ENCODE measurements at places on chromosomes 2 and 18.

- DNase-seq = no peak
Observed at GRCh38 chr2:129872446-129872845, 107.0 kb upstream of the RAB6C start.

GRCh38 chr2:42706836-42707235, 57.1 kb downstream of the OXER1 start:
- DNase-seq = no peak

GRCh38 chr18:8106603-8107002, 502.6 kb upstream of the RAB12 start:
- DNase-seq = no peak

DNA sequence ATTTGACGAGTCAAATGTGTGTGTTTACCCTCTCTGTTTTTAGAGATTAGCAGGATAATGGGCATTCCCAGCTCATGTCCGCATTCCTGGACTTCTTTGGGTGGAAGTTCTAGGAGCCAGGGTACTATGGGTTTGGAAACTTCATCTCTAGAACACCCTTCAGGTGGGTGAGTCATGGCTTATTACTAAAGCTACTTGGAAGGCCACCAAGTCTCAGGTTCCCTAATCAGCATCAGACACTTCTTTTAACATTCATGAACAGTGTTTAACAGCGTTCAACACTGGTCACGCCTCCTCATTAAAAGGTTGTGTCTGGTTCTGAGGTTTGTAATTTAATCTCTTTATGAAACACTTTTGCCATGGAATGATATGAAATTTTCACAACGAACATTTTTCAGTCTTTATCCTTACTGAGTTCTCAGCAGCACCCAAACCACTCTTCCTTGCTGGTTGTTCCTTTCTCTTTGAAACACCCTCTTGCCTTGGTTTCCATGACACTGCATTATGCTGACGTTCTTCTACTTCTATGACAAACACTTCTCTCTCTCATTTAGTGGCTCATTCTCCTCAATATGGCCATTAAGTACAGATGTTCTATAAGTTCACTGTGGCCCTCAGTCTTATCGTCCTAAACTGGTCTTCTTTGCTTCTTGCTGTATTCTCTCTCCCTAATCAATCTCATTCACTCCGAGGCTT, 49.3 kb downstream of the MMADHC start:
- peak; percentile 30 for DNase-seq

DNA sequence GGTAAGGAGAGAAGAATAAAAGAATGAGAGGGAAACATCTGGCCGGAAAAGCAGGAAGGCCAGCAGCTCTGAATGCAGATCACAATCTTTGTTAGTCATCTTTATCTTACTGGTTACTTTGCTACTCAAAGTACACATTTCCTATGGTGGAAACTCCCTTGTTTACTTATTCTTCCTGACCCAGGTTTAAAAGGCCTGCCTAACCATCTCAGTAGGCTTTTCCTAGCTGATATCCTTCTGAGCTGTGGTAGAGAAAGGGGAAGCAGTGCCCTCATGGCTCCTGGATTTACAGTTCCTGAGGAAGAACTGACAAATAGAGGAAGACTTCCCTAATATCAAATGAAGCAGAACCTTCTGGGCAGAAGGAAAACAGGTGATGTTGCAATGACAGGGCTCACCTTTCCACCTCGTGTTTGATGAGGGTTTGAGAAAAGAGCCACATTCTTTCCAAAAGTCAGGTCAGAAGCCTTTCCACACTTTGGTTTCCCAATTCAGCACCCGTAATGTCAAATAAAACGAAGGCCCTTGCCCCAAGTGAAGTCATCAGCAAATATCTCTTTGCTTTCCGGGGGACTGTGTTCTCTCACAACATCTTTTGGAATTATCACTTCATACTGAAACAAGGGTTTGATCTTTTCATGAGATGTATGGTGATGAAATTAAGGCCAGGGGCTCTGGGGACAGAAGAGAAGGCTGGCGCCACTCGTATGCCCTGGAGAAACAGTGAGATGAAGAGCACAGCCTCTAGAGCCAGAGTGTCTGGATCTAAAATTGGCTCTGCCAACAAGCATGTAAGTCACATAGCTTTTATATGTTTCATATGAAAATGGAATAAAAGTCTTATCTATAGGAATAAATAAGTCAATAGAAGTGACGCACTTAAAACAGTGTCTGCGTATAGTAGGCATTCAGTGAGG, 26.7 kb upstream of the APOB start:
- DNase-seq = no peak

- DNase-seq = peak; percentile 67
Observed at GRCh38 chr2:178761759-178762371, 45.4 kb downstream of the TTN start.

DNA sequence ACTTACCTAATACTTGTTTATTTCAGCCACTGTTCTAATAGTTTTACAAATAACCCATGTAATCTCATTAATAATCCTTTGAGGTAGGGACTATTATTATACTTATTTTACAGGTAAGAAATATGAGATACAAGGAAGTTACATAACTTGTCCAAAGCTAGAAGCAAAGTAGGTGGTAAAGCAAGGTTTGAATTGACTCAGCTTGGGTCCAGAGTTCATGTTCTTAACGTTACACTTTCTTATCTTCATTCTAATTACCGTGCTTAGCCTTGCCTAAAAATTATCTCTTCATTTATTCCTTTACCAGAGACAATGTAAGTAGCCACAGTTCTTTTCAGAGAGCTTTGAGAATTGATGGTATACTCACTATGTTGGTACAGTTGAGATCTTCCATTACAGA, 743.6 kb downstream of the KCNJ3 start:
- DNase-seq = no peak

GRCh38 chr2:72211777-72212485, 64.3 kb upstream of the CYP26B1 start:
- no peak for DNase-seq

DNA sequence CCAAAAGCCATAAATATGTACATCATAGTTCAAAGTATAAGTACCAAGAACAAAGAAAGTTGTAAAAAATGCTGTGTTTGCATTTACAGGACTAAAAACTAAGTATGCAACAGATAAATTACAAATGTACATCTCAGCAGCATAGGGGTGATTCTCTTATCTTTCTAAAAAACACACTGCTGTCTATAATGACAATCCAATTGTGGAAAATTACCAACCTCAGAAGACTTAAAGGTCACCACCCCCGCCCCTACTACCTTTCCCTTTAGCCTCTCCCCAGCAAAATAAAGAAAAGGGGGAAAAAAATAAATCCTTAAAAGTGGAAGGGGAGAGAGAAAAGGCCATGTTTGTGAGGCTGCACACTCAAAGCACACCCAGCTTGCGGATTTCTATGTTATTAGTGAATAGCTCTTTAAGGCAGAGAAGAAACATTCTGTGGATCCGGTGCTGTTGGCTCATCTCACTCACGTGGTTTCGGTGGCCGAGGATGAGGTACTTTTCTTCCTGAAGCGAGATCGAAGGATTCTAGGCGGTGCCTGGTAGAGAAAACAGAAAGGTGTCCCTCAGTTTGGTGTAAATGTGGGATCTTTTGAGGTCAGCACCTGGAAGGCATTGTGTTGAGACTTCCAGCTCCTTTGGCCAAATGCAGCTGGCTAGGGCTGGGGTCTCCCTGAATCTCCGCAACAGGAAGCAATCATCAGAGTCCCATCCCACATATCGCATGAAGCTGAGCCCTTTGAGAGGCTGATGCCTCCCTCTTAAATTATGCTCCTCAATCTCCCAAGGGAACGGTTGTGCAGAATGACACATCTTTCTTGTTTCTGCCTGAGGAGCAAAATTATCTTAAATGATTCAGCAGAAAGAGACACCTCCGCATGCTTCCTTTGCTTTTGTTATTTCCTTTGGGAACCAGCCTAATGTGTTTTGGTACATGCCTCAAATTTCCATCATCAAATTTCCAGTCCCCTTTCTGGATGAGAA, 17.6 kb downstream of the MRPL35 start:
- no peak for DNase-seq

- no peak for DNase-seq
Observed at GRCh38 chr2:105725388-105725787, 19.3 kb upstream of the NCK2 start.

- no peak for DNase-seq
Observed at GRCh38 chr2:132979339-132980093, 309.5 kb upstream of the LYPD1 start.

- no peak for DNase-seq
Observed at GRCh38 chr2:235492850-235493344, 946 bp upstream of the AGAP1 start.

DNA sequence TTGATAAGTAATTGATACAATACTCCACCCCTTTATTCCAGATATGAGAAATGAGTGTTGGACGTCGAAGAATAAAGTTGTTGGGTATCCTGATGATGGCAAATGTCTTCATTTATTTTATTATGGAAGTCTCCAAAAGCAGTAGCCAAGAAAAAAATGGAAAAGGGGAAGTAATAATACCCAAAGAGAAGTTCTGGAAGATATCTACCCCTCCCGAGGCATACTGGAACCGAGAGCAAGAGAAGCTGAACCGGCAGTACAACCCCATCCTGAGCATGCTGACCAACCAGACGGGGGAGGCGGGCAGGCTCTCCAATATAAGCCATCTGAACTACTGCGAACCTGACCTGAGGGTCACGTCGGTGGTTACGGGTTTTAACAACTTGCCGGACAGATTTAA, 26.3 kb downstream of the B3GNT2 start:
- DNase-seq = no peak

DNA sequence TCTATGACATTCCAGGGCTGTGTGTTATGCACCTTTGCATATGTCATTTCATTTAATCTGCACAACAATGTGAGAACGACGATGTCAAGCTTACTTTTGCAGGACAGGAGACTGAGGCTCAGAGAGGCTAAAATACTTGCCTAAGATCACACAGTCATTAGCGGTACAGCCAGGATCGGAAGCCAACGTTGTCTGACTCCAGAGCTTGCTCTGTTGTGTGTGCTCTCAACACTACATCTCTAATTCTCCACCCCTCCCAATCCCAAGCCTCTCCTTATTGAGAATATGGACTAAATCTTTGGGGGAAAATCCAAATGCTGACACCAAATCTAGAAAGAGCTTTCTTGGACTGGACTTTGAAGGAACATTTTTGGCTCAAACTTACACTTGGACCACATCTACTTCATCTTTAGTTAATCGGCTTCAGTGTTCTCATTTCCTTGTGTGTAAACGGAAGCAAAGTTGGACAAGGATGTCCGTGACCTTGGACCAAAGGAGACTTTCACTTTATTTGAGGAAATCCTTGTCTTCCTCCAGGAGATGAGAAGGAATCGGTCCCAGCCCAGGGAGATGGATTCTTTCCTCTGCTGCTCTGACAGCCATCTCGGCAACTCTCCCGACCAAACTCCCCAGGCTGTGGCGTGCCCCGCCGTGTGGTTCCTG, 242.4 kb downstream of the LPIN1 start:
- DNase-seq = no peak

- DNase-seq = no peak
Observed at GRCh38 chr2:97761192-97761591, 47.8 kb downstream of the ZAP70 start.

DNA sequence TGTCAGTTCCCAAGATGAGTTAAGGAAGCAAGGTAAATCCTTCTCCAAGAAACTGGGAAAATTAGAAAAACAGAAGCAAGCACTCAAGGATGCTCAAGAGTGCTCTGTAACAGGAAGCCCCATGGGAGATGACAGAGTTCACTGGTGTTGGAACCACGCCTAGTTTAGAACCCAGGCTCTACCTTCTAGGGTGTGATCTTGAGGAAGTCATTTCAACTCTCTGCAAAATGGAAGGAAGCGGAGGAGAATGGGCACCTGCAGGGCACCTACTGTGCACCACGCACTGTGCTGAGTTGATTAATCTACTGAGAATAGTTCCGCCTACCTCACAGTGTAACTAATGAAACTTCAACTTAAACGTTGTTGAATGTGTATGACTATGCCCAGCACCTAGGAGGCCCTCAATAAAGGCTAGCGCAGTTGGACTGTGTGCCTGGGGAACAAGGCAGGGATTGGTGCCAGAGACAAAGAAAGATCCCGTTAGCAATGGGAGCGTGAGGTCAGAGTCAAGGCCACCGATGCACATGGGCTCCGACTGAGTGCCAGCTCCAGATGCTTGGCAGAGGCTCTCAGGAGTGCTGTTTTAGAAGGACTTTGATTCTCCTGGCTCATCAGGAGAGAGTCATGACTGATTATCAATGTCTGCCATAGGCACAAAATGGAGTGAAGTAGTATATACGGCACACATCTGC, 93.7 kb downstream of the MAPK4 start:
- no peak for DNase-seq

DNA sequence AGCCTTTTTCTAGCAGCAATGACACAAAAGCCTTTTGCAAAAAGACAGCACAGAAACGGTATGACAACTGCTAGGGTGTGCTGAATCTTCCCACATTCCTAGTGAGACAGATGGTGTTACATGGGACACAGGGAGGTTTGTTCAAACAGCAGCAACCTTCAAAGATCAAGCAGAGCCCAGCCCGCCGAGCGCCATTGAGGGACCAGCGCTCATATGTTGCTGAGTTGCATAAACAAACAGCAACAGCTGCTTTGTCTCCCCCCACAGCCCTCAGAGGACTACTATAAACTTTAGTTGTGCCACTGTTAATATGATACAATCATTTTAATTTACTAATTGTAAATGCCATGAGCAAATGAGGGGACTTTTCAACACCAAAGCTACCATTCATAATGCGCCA, 117.7 kb downstream of the ZEB2 start:
- DNase-seq = no peak

DNA sequence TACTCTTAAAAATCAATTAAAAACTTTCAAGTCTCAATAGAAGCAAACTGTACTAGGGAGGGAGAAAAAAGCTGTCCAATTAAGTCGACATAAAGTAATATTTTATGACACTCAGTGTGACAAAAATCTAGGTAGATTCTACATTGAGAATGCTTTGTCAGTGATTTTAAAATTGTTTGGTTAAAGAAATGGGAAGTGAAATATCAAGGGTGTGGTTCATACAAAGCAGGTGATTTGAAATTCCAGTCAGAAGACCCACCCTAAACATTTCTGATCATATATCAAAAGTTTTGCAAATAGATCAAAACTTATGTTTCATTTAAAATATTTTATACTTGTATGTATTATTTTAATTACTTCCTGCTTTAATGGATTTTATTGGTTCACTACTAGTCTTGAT, 338.9 kb upstream of the DCC start:
- no peak for DNase-seq

DNA sequence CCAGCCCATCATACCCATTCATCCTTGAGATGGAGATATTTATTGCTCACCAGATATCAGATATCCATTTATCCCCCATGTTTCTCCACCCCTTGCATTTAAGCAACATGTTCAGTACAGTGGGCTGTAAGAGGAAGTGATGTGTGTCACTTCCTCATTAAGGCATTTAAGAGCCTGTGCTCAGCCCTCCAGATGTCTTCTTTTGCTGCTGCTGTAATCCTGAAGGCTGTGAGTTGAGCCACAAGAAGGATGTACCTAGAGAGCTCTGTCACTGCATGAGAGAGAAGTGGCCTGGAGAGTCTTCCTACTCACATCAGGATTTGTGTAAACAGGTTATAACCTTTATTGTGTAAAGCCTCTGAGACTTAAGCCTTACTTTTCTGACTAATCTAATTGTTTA, 151.8 kb upstream of the UNC80 start:
- DNase-seq = peak; percentile 59

DNA sequence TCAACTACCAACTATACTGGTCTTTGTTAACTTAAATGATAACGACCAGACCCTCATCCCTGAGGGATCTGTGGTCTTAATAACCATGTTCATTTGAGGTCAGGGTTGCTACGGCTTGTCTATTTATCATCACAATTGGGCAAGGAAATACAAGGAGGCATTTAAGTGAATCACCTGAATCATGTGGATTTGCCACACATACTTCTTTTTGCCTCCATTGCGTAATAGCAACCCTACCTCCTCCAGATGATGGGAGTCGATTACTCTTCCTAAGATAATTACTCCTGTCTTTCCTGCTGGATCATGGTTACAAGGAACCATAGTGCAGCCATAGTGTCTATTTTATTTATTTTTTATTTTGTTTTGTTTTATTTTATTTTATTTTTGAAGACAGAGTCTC, 42.2 kb downstream of the TAF4B start:
- DNase-seq = peak; percentile 42
